ENCODE measurements at places on chromosomes 6 and 20.

- no peak for DNase-seq
Observed at GRCh38 chr6:165774903-165775601, 112.0 kb upstream of the PDE10A start.

DNA sequence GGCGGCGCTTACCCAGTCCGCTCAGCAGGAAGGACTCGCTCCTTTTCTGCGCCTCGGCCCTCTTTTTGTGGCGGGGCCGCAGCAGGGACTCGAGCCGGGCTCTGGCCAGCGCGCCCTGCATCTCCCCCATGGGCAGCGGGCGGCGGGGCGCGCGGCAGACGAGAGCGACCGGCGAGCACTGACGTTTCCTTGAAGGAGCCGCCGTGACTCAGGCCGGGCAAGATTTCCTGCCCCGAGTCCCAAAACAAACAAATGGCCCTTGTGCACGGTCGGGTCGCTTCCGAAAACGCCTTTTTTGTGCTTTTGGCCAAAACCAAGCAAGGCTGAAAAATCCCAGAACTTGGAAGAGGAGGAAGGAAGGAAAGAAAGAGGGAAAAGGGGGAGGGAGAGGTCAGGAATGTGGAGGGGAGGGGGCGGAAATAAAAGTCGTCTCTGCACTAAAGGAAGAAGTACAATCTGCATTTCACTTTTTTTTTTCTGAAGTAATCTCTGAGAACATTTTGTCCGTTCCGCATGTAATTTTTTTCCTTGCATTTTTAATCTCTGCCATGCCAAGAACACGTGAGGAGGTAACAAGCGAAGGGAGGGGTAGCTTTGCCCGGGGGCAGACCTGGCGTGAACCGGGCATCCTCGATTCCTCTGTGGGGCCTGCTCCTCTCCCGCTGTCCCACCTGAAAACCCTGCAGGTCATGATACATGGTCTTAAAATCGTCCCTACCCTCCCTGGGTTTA, 123.3 kb upstream of the SLC2A12 start:
- peak; percentile 26 for DNase-seq

DNA sequence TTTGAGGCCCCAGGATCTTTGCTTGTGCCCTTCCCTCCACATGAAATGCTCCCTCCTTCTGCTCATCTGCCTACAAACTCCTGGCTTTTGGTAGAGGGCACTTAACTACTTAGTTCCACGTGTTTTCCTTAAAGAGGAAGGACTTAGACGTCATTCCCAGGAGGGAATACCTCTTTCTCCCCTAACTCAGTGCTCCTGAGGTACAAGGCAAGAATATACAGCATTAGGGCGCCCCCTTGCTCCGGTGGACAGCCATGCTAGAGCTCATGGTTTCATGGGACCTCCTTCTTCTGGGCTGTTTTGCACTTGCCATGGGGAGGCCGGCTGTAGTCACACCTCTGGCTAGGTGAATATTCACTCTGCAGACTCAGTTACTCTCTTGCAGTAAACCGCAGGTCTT, 93.8 kb upstream of the LY86 start:
- DNase-seq: peak; percentile 79

DNA sequence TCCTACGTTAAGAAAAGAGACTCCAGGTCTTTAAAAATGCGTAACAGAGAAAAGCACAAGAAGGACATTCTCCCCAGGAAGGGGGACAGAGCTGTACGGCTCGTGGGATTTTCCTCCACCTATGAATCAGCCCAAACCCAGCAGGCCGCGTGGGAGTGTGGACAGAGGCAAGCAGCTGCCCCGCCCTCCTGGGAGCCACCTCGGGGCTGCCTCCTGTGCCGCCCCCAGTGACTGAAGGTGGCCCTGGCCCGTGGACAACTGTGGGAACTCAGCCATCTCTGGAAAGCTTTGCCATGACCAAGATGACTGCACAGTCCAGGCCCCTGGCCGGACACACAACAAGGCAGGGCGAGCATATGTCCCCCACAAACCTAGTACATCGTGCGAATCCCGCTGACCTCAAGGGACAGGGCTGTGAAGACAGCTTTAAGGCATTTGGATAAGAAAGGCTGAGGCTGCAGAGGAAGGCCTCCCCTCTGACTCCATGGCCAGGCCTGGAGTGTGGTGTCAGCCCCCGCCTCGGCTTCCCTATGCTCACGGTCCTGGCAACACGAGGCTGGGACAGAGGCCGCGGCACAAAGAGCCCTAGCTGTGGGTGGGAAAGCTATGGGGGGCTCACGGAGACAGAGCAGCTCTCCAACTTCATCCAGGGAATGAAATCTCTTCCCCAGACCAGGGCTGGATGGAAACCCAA, 26.9 kb downstream of the PXDC1 start:
- DNase-seq: no peak

DNA sequence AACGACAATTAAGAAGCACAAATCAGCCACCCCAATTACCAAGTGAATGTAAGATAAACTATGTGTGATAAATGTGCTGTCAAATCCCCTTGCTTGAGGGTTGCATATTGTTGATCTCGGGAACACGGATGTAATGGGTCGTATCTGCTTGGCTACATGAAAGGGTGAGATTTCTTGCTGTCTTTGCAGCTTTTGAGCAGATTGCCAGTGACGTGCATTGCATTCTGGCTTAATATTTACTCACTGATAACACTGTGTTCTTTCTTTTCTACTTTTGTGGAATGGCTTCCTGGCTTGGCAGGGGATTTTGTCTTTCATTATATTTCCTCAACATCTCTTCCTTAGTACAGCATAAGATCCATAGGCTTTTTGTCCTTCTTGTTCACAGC, 10.5 kb upstream of the FAM210B start:
- DNase-seq: no peak

GRCh38 chr6:16337295-16337975, 99.0 kb downstream of the GMPR start:
- DNase-seq: peak; percentile 22

DNA sequence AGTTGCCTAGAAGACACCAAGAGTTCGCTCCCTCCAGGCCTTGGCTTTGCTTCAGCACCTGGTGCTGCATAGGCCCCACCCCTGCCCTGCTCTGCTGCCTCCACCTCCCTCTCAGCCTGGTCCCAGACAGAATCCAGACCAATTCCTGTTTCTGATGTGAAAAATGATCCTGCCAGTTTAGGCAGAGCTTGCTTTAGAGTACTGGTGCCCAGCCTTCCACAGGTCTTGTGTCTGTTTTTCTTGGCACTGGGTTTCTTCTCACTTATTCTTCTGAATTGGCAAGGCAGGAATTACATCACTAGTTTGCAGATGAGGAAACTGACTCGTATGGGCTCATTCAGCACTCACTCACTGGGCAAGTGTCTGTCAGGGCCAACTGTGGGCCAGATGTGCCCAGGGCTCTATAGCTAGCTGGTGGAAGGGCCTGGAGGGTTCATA, 53.0 kb downstream of the HLA-A start:
- no peak for DNase-seq

DNA sequence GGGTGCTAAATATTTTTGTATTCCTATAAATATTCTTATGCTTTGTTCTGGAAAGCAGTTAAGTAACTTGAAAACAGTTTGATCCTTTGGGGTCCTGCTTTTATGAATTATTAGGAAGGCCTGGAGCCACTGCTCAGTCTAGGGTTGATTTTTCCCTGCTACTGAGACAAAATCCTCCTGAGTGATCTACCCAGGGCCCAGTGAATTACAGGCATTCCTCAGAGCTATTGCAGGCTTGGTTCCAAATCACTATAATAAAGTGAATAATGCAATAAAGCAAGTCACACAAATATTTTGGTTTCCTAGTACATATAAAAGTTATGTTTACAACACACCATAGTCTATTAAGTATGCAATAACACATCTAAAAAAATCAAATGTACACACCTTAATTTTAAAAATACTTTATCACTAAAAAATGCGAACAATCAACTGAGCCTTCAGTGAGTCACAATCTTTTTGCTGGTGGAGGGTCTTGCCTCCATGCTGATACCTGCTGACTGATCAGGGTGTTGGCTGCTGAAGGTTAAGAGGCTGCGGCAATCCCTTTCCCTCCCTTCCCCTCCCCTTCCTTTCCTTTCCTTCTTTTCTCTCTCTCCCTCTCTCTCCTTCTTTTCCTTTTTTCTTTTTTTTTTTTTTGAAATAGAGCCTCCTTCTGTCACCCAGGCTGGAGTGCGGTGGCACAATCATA, 43.0 kb downstream of the DNAAF9 start:
- DNase-seq: no peak

DNA sequence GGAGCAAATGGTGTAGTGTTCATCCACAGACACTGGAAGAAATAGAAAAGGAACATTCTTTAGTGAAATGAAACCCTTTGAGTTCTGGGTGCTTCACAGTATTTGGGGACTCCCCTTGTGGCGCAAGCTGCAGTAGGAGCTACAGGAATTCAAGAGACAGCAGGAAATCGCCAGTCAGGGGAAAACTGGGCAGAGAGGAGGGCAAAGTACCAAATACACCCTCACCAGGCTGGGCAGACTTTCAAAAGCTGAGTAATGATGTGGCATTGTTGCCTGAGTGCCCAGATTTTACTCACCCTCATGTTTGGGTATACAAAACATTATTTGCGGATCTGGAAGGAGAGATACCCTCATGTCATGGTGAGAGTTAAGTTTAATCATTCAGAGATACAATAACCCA, 97.9 kb downstream of the SOD2 start:
- no peak for DNase-seq

GRCh38 chr6:79157961-79158644, 76.4 kb downstream of the HMGN3 start:
- DNase-seq: no peak

DNA sequence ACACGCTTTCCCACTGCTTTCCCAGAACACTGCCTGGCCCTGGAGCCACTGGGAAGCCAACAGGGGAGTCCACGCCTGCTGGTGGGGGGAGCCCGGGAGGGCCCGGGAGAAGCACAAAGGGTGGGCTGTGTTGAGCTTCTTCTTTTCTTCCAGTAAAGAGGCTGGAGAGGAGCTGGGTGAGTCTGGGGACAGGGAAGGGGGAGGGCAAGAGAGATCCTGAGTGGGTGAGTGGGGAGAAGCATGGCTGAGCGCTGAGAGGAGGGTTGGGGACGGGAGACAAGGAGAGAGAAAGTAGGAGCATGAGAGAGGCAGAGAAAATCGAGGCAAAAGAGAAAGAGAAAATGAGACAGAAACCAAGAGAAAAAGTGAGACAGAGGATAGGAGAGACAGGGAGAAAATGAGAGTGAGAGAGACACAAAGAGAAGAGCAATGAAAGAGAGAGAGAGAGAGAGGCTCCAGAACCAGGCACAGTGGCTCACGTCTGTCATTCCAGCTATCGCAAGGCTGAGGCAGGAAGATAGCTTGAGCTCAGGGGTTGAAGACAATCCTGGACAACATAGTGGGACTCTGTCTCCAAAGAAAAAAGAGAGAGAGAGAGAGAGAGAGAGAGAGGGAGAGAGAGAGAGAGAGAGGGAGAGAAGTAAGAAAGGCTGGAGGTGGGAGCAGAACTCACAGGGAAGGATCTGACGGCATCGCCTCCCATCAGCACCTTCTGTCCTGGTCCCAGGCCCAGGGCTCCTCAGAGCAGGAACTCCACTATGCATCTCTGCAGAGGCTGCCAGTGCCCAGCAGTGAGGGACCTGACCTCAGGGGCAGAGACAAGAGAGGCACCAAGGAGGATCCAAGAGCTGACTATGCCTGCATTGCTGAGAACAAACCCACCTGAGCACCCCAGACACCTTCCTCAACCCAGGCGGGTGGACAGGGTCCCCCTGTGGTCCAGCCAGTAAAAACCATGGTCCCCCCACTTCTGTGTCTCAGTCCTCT, 2.0 kb downstream of the LST1 start:
- no peak for DNase-seq

GRCh38 chr6:79512014-79512413, 25.2 kb downstream of the LCA5 start:
- DNase-seq: no peak

- DNase-seq: no peak
Observed at GRCh38 chr6:166572370-166573261, 13.9 kb downstream of the RAMACL start.

DNA sequence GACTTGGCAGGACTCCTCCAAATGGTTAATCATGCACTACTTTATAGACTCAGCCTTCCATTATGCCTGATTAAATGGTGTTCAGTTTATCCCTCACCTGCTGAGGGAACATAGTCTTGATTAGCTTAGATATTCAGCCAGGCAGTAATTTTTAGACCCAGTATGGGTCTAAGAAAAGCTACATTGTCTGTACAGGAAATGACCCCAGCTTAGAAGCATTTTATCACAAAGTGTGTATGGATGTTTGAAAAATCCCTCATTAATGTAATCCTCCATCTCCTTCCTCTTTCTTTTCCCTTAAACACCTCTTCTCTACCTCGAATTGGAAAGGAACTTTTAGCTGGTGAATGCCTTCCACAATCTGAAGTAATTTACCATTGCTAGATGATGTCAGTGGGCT, 252.2 kb upstream of the BMP2 start:
- DNase-seq: peak; percentile 6

- DNase-seq: no peak
Observed at GRCh38 chr20:11182720-11183119, 508.9 kb upstream of the JAG1 start.

- DNase-seq: peak; percentile 6
Observed at GRCh38 chr6:101614774-101615173, 221.3 kb downstream of the GRIK2 start.

DNA sequence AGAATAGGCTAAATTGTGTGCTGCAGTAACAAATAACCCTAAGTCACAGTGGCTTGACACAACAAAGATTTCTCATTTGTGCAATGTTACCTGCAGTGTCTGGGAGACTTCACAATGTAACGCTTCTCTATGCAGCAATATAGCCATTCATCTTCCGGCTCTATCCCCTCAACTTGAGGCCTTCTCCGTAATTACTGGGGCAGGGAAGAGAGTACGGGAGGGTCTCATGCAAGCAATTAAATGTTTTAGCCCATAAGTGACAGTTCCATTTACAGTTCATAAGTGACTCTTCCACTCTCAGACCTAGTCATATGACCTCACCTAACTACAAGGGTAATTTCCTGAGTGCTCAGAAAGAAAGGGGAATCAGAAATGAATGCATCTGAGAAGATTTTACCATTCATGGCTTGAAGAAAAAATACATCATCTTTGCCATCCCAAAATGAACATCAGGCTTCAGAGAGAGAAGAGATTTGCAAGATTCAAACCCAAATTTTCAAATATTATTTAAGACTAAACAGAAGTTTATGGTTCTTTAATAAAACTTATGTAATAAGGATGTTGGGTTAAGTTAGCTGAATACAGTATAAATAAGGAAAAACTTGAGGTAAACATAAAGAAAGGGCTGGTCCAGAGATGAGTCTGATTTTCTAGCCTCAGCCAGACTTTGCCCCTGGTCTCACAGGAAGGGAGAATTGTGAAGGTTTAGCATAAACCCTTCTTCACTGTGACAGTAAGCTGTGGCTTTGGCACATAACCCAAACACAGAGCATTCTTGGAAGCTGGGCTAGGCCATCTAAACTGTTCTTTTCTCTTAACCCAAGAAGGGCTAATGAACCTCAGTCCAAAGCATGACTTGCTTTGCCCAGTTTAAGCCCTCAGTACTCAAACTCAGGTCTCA, 13.3 kb downstream of the GPR6 start:
- DNase-seq: no peak

- peak; percentile 85 for DNase-seq
Observed at GRCh38 chr6:105482921-105483320, 80.0 kb upstream of the PREP start.

- no peak for DNase-seq
Observed at GRCh38 chr6:6397842-6398241, 77.4 kb upstream of the F13A1 start.

- no peak for DNase-seq
Observed at GRCh38 chr6:139860203-139860602, 485.8 kb upstream of the CITED2 start.
